ENCODE measurements at places on chromosomes 1 and 21.

- peak; percentile 57 for DNase-seq
These were observed 18.5 kb downstream of the SH3BP5L start for GRCh38 chr1:248807067-248807737.

DNA sequence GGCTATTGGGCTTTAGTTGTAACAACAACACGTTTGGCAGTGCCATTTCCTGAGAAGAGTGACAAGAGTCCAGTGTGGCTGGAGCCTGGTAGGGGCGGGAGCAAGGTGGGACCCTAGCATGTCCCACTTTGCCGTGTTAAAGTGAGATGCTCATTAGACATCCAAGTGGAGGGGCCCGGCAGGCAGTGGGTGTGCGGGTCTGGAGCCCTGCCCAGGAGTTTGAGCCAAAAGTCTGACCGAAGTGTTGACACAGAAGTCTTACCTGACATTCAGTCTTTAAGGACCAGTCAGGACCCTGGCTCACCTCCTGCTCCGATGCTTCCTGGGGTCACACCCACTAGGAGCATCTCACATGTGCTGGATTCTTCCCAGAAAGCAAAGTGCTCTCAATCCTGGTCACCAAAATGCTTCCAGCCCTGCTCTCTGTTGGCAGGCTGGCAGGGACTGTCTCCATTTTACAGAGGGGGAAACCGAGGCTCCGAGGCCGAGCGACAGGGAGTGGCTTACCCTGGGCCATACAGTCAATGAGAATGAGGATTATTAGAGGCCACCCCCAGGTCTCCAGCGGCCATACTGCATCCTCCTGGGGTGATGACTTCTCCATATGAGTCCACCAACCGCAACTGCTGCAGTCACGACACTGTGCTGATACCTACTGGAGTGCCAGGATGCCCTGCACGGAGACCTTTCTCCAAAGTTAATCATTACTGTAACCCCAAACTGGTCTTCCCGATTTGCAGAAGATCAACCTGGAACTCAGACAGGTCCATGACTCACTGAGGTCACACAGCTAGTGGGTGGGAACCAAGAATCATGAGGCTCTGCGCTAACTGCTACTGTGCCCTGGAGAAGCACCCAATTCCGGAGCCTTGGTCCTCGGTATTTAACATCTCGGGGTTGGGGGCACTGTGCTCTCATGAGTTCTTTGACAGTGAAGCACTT is 112.7 kb downstream of the PRDM2 start:
- DNase-seq = no peak

GRCh38 chr1:190019717-190020116 is 457.9 kb downstream of the BRINP3 start:
- no peak for DNase-seq

DNA sequence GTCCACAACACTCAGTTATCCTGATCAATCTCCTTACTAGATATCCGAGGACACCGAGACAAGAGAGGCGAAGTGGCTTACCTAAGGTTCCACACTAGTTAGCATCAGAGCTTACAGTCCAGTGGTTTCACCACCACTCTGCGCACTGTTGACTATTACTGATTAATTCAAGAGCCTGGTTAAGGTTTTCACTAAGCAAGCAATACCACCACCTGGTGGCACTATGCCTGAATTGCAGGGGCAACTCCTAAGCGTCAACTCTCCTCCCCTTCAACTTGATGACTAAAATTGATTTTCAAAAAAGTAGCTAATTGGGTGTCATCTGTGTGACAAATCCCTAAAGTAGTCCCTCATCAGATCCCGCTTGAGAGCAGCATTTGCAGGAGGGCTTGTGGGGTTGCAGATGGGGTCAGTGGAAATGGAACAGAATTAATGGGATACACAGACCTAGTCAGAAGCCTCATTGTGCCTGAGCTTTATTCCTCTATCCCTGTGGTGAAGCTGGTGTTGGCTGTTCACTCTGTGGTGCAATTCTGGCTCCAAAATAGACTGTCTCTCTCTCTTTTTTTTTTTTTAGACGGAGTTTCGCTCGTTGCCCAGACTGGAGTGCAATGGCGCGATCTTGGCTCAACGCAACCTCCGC is 9.1 kb downstream of the TTC22 start:
- no peak for DNase-seq

GRCh38 chr1:215539803-215540570 is 27.1 kb upstream of the KCTD3 start:
- no peak for DNase-seq

GRCh38 chr1:29426701-29427279 is 190.5 kb downstream of the PTPRU start:
- no peak for DNase-seq

DNA sequence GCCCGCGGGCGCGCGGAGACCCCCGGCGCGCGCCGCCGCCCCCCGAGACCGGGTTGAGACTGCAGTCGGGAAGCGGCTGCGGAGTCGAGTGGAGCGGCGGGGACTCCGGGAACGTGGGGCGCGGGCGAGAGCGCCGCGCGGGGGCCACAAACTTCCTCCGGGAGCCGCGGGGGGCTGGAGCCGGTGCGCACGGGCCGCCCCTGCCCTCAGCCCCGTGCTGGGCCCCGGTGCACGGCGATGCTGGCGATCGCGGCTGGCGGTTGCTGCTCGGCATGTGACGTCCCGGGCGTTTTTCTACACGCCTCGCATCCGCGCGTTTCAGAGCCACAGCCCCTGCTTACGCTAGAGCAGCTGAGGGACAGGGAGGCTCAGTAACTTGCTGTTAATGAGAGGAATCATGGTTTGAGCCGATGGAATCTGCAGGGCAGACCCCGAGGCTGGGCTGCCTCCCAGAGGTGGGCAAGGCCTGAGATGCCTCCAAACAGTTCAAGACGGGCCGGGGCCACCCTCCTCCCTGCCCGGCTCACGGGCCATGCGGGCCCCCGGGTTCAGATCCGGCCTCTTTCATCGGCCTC is 520 bp downstream of the TMEM201 start:
- peak; percentile 25 for DNase-seq

GRCh38 chr1:168824418-168825065 is 95.5 kb upstream of the DPT start:
- DNase-seq = no peak

DNA sequence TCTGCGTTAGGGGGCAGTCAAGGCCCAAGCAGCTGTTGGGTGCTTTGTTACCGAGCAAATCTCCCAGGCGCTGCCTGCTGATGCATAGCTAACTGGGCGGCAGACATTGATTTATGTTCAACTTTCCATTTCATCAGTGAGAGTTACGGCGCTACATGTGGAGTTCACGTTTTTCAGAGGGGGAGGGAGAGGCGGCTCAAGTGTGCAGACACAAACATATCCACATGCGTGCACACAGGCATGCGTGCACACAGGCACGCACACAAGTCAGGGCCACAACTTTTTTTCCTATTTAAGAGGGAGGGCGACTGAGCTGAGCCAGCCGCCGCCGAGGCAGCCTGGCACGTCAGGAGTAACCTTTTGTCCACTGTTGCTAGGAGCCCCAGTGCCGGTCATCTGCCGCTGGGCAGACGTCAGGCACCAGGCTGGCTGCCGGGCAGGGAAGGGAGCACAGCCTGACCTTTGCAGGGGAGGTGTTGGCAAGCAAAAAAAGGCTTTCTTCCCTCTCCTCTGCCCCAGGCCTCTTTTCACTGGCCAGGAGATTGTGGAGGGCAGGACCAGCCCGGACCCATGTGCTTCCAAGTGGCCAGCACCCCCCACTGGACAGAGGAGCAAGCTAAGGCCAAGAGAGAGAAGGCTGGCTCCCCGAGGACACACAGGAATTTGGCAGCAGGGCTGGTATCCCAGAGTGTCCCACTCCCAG is 73.3 kb downstream of the MRPL37 start:
- DNase-seq = no peak

DNA sequence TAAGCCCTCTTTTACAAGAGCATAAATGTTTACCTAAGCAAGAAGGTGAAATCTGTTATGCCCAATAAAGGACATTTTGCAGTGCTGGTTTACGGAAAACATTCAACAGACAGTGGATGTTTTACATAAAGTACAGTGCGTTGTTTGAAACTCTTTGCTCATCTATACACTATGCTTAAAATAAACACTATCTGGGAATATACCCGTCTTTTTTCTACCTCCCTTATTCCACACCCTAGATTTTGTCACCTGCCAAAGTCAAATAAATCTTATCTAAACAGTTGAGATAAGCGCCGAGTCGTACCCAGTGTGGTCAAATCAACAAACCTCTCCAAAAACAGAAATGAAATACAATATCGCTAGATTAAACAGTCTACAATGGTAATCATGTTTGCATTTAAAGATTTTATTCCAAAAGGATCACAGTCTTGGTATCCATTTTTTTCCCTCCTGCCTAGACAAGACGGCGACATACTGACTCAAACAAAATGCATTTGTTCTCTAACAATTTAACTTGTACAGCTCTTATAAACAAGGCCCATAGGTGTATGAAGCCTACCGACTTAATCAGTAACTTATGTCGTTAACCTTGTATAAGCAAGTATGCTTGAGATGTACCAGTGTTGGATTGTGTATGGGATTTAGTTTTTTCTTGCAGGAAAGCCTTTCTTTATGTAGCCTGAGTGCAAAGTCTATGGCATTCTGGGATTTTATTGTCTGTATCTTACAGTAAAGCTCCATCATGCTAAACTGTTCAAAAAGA is 189.1 kb downstream of the FMN2 start:
- no peak for DNase-seq

DNA sequence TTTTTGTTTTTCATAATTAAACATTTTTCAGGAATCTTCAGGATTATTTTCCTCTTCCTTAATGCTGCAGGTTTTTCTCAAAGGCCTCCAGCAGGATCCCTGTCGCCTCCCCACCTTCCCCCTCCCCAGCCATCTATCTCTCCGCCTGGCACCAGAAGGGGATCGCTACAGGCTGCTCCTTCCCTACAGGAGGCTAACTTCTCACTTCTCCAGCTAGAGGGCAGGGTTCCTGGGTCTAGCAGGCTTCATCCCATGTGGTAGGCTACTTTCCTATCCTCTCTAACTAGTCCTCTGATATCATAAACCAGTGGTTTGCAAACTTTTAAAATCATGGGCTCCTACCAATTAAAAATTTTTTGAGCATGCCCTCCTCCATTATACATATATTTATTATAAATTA is 104.1 kb downstream of the KCNN3 start:
- no peak for DNase-seq

DNA sequence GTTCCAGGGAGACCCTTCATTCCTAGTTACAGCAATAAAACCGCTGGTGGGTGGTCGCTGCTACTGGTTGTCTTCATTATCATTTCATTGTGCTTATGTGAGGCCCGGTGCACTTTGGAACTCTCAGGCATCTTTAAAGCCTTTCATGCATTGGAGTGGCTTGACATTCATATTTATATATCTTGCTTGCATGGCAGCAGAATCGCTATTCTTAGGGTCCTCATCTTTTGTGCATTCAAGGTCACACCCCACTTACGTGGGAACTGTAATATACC is 110.1 kb downstream of the ZBTB18 start:
- no peak for DNase-seq

DNA sequence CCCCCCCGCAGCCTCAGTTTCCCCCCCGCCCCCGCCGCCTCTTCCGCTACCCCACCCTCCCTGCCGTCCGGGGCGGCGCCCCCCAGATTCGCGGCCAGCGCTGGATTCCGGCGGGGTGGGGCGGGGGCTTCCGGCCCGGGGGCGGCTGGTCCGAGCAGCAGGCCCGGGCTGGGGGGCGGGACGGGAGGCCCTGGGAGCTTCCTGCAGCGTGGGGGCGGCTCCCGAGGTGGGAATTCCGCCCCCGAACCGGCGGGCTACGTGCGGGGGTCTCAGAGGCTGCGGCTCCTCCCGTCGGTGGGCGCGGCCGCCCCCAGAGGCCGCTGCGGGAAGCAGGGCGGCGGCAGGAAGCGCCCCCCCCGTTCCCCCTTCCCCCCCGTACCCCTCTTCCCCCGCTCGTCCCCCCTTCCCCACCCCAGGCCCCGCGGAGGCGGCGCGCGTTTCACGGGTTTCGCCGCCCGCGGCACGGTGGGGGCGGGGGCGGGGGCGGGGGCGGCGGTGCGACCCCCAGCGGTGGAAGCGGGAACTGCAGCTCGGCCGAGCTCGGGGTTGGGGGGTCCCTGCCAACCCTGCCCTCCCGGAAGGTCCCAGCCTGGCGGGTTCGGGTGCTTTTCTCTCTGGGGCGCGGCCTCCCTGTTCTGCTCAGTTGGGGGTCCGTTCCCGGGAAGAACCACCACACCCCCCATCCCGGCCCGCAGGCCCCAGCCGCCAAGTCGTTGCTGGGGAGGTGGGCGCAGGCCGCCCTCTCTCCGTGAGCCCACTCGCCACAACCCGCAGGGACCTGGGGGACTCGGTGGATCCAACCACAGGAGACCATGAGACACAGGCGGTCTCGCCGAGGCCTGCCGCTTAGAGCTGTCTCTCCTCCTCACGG is 76.3 kb downstream of the MORN1 start:
- peak; percentile 76 for DNase-seq

GRCh38 chr1:85459290-85459689 is 5.7 kb downstream of the DDAH1 start:
- no peak for DNase-seq

DNA sequence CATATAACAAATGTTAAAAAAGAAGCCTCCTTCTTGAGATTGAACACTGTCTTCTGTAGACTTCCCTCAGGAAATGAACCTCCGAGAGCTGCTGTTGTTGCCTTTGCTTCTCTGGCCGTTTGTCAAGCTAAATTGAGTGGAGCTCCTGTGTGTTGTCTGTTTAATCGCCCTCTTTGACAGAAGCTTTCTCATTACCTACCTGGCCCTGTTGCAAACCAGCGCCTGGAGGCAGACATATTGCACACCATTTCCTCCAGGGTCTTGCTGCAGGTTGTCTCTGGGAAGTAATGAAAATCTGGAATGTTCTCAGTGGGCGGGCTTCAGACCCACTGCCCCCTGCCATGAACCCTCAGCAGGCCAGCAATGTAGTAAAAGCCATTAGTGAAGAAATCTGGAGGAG is 83.3 kb downstream of the GABPA start:
- DNase-seq = no peak

GRCh38 chr1:64203420-64203819 is at the start of gene UBE2U:
Gene UBE2U (plus strand): TSS chr1:64203623. CDS start chr1:64204051, 428 bp downstream.
- DNase-seq = no peak

- no peak for DNase-seq
These were observed 37.8 kb downstream of the RABGAP1L start for GRCh38 chr1:174197088-174197487.

GRCh38 chr21:45207839-45208626 is 79.7 kb downstream of the POFUT2 start:
- no peak for DNase-seq

GRCh38 chr1:226424221-226425003 is 16.5 kb upstream of the PARP1 start:
- DNase-seq = no peak

GRCh38 chr1:231724876-231725647 is 98.5 kb downstream of the DISC1 start:
- DNase-seq = no peak

GRCh38 chr1:61419196-61419595 is 305.7 kb downstream of the TM2D1 start:
- DNase-seq = no peak

DNA sequence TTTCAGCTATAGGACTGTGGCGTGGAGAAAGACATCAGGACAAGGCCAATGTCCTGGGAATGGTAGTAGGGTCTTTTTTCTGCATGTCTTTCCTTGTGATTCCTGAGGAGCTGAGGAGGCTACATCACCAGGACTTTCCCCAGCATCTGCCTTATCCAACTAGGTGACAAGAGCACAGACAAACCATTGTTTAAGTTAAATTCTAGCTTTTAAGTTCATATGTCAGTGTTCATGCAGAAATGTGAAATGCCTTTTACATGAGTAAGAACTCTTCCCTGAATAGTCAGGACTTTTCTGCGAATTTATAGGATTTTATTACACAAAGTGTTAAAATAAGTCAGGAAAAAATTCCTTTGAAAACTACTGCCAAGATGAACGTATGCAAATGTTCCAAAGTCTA is 154.2 kb downstream of the PTGER3 start:
- DNase-seq = no peak

Data from memory B cell (primary cell).